ENCODE measurements at places on chromosomes 7 and 10.

- DNase-seq, result no peak
Observed at GRCh38 chr10:18542832-18543231, 108.6 kb downstream of the NSUN6 start.

GRCh38 chr7:95636140-95636940 lies 40.0 kb upstream of the PDK4 start:
- DNase-seq, result no peak

DNA sequence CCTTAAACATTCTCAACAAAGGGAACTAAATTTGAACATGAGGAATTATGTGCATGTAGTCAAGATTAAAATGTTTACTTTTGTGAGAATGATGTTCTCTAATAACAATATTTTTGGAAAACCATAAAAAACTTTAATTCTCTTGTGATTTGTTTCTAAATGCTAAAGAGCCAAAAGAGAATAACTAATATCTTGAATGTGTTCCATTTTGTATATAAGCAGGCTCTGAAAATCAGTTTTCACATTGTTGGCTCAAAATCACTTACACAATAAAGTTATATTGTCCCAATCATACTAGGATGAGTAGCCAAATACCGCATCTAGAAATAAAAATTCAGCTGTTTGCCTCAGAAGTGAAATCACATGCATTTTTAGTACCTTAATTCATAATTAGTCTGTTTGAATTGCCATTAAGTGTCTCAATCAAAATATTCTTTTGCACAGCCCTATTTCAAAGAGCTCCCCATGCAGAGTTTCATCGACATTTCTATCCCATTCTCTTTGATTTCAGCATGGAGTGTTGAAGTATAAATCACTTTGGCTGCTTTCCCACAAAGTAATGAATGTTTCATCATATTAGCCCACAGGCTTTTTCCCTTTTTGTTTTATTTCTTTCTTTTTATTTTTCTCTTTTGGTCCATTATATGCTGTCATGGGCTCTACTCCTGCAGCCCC lies 420.3 kb upstream of the POM121L12 start:
- DNase-seq, result no peak

DNA sequence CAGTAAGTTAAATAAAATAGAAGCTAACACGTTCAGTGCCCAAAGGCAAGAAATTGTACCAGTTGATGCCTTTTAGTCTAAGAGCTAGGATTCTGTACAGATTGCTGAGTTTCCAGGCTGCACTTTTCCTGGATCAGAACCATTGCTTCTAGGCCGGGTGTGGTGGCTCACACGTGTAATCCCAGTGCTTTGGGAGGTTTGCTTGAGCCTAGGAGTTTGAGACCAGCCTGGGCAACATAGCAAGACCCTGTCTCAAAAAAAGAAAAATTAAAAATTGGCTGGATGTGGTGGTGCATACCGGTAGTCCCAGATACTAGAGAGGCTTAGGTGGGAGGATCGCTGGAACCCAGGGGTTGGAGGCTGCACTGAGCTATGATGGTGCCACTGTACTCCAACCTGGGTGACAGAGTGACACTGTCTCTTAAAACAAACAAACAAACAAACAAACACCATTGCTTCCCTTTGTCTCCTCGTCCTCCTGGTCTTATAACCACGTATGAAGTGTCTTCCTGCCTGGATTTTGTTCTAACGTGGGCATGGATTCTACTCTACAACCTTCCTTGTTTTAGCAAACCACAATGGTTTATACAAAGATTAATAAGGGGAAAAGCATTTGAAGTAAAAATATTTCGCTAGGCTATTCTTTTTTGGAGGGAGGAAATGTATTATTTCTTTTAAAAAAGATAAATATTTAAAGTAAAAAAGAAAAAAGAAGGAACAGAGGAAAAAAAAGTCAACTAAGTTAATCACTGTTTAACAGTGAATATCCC lies 9.7 kb upstream of the CCNY start:
- DNase-seq, result no peak

- DNase-seq, result no peak
Observed at GRCh38 chr10:120423431-120424197, 33.4 kb upstream of the PLPP4 start.

- no peak for DNase-seq
Observed at GRCh38 chr10:10055656-10056442, 961.8 kb upstream of the CELF2 start.

- no peak for DNase-seq
Observed at GRCh38 chr10:119917777-119918176, 25.2 kb downstream of the SEC23IP start.

DNA sequence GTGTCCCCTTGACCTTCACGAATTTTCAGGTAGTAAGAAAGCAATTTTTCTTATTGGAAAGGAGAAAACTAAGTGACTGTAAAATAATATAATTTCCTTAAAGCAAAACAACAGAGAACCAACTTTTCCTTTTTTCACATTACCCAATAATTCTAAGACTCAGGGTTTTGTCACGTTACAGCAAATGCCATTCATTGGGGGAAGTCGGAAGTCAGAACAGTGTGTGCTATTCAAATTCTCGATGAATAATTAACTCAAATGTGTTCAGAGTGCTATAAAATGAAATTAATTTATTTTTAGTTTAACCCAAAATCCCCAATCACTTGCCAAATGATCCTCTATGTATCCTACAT lies 40.0 kb downstream of the DIP2C start:
- DNase-seq, result no peak

GRCh38 chr10:103756277-103756869 lies 99.0 kb downstream of the SH3PXD2A start:
- no peak for DNase-seq

DNA sequence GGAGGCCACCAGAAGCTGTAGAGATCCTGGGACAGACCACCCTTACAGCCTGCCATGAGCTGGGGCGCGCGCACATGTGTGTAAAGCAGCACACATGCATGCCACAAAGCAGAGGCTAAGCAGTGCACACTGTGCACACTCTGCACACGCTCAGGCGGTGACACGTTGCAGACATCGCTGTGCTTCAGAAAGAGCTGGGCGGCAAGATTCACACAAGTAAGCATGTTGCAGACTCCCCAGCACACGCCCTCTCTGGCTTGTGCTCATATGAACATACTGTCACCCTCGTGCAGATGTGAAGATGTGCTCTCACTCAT lies 478.9 kb downstream of the DNAJB6 start:
- no peak for DNase-seq

GRCh38 chr7:49522111-49522510 lies 251.3 kb upstream of the VWC2 start:
- DNase-seq, result no peak

GRCh38 chr7:27144781-27145164 lies 1.3 kb upstream of the HOXA5 start:
- no peak for DNase-seq

- peak; percentile 21 for DNase-seq
Observed at GRCh38 chr7:44240983-44241510, 40.3 kb downstream of the YKT6 start.

DNA sequence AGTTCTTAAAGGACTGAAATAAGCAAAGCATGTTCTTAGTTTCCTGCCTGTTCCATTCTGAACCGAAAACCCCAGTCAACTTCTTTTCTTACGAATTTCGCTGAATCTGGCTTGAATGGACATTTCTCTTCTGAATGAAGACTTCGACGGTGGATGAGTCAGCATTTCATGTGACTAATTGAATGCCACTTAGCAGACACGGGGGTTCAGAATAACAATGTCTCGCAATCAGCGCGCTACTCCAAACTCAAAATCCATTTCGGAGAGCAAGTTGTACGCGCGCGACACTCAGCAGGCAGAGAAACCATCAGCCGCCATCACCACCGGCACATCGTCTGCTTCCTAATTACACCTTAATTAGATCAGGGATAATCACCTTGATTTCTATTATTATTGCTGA lies 239.0 kb upstream of the KLF6 start:
- DNase-seq, result no peak

All from stimulated activated CD8-positive, alpha-beta memory T cell treated with anti-CD3 and anti-CD28 coated beads, Interleukin-15, amount 100 ng/mL, for 4 hours (primary cell).